ENCODE measurements at places on chromosomes 6 and 20.

- no peak for DNase-seq
These were observed 103.9 kb downstream of the AIG1 start for GRCh38 chr6:143164565-143165105.

GRCh38 chr6:126944512-126944911 lies 174.0 kb upstream of the RSPO3 start:
- no peak for DNase-seq

DNA sequence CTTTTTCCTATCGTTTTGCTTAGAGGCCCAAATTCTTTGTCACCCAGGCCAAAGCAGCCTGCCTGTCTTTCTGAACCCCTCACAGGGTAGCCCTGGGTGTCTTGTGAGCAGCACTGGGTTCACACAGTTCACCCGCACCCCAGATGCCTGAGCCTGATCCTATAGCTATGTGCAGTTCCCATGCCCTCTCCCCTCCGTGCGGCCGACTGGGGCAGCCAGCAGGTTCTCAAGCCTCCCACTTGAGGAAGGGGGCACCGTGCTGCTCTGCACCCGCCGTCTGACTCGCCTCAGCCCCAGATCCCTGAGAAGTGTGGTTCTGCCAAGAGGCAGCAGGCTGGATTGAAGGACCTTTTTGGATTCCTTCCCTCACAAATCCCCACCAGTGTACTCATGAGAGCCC lies 89.0 kb downstream of the PSMB1 start:
- DNase-seq: no peak

DNA sequence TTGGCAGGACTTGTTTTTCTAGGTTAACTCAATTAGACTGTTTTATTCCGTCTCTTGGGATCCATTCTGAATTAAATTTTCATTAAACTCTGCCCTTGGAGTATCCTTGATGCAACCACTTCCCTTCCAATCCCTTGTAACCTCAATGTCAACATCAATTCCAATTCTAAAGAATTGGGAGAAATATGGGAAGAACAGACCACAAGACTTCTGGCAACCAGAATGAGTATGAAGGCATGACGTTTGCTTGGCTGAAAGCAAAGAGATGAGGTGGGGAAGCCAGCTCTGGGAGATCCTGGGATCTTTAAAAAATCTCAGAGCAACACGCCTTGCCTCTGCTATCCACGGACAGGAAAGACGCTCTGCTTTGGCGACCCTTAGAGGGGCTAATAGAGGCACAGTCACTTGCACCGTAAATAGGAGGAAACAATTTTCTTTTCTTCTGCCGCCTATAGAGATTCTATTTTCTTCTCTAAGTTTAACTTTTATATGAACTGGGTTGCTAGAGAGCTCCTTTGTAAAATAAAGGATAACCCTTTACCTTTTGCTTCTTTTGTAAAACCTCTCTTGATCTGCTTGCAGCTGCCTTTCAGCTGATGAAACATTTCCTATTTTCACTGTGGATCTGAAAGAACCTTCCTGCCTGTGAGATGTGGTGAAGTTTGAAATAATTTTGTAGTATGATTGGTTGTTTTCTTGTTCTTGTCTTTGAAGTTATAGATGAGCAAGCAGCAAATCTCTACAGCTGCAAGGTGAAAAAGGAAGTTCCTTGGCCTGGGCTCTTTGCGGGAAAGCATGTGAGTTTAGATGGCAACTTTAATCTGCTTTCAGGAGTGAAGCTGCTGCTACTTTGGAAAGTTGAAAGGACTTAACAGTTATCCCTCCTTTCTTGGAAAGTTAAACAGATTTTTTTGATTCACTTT lies at the start of gene ASIP:
Gene ASIP, plus strand, starts transcription at position 731 of the 923 bp plus-strand sequence. CDS start 18,952 bp downstream, outside the sequence.
- DNase-seq: no peak

GRCh38 chr6:6736791-6737654 lies 148.5 kb downstream of the LY86 start:
- no peak for DNase-seq

DNA sequence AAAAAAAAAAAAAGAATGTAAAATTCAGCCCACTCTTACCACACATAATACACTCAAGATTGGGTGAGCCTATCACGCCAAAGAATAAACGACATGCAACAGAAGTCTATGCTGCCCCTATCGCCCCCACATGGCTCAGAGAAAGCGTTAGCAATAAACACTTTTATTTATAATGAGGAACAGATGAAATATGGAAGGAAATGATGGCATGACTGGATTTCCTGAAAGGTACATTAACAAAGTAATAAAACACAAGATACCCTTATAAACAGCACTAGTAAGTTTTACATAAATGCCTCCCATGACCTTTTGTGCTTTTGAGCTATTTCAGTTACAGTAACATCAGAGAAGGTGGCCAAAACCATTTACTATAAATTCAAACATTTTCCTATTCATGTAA lies 71.4 kb upstream of the SCAF8 start:
- DNase-seq: no peak

DNA sequence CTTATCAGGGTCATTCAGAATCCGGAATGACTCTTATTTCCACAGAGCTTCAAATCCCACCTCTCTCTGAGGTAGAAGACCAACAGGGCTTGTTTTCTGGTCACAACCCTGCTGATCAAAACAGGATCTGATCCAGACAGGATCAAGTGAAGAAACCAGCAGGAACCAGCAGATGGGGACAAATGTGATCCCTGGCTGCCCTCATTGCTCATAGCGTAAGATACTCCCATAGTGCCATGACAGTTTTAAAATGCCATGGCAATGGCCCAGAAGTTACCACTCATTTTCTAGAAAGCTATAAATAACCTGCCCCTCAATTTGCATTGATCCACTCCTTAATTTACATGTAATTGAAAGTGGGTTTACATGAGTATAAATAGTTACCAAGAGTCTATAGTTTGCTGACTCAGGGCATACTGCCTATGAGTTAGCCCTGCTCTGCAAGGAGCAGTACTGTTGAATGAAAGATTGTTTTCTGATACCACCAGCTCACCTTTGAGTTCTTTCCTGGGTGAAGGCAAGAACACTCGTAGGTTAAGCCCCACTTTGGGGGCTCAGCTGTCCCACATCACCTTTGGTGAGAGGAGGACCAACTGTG lies 6.2 kb upstream of the ZNF334 start:
- DNase-seq: no peak

DNA sequence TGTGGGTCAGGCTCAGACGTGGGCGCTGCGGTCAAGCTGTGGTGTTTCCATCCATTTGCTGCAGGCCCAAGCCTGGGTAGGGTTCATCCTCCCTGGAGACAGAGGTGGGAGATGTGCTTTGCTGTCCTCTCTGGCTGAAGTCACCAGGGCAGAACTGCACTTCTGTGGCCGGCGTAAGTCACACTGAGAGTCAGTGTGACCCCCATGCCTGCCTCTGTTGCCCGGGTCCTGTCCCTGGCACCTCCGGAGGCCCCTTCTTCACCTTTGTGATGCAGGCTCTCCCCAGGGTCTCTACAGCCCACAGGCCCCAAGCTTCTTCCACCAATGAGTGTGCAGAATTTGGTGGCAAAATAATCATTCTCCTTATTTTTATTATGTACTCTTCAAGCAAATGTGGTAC lies 53.8 kb upstream of the DACT2 start:
- DNase-seq: no peak

GRCh38 chr6:1322696-1323219 lies 10.9 kb downstream of the FOXQ1 start:
- DNase-seq: no peak

GRCh38 chr6:39339868-39340550 lies 17.5 kb upstream of the KCNK16 start:
- no peak for DNase-seq

- DNase-seq: no peak
These were observed 37.6 kb downstream of the SLC2A10 start for GRCh38 chr20:46746956-46747526.

- DNase-seq: no peak
These were observed 820.1 kb downstream of the TENT5A start for GRCh38 chr6:80932359-80932758.

- DNase-seq: peak; percentile 64
These were observed 58.3 kb upstream of the GNRH2 start for GRCh38 chr20:2984956-2985661.

DNA sequence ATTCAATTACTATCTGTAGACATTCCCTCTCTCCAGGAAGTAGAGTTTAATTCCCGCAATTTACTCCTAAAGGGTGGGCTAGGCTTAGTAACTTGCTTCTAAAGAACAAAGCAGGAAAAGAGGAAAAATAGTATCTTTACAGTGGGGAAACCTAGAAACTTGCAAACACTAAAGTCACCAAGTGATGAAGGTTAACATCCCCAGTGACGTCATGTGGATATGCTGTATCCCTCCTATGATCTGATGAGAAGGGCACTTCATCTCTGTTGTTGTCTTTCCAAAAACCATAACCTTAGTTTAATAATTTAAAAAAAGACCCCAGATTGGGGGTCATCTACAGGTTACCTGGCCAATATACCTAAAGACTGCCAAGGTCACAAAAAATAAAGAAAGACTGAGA lies 17.3 kb downstream of the SLC22A16 start:
- DNase-seq: no peak

DNA sequence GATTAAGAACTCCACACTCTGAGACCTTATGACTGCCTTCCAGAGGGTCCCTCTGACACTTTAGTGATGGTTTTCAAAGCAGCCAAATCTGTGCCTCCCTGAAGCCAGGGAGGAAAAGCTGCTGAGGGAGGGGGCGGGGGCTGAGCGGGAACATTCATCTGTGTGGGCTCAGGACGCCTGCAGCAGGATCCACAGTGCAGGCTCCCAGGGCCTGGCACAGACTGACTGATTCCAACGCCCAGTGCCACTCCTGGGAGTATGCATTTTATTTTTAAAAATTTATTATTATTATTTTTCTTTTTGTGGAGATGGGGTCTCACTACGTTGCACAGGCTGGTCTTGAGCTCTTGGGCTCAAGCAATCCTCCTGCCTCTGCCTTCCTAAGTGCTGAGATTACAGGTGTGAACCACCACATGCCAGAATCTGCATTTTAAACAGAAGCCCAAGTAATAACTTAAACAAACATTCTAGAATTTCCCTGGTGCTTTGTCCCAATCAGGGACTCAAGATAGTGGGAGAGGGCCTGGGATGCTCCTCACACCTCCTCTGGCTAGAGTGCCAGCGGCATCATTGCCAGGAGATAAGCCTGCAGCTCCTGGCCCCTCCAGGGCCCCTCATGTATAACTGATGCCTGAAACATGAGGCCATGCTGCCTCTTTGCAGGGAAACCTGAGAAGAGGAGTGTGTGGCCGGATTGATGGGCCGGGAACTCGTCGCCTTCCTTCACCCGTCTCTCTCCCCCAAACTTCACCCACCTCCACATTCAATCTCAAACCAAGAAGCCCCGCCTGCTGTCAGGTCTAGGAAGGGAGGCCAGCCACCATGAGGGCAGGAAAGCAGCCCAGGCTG lies 438 bp upstream of the TMC2 start:
- DNase-seq: no peak

- no peak for DNase-seq
These were observed 296.8 kb downstream of the CLIC5 start for GRCh38 chr6:45718871-45719270.

DNA sequence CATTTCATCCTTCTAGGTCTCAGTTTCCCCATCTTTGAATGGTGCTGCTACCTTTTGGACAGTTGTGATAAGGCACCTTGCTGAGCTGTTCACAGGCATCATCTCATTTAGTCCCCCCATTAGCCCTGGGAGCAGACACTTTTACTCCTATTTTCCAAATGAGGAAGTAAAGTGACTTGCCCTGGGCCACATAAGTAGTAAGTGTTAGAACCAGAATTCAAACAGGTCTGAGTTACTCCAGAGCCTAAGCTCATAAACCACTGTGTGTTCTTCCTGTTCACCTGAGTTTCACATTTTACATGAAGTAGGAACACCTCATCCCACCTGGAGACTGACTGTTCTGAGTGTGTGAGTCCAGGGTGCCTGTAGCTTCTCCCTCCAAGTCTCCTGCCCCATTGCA lies 43.5 kb upstream of the EPB41L1 start:
- no peak for DNase-seq

- no peak for DNase-seq
These were observed 106.0 kb downstream of the SYCP2 start for GRCh38 chr20:59827138-59828056.

All from stimulated activated CD8-positive, alpha-beta memory T cell treated with anti-CD3 and anti-CD28 coated beads, Interleukin-7, amount 100 ng/mL, for 48 hours (primary cell).